Heart right ventricle (tissue), 16 donors: ENCODE measurements at places on chromosomes 1 and 21.
A peak's percentile ranks its signal among the peaks of the same experiment; 100 is the strongest.

- DNase-seq: no peak
Measured at GRCh38 chr1:212242288-212242984, 42.8 kb upstream of the PPP2R5A start.

DNA sequence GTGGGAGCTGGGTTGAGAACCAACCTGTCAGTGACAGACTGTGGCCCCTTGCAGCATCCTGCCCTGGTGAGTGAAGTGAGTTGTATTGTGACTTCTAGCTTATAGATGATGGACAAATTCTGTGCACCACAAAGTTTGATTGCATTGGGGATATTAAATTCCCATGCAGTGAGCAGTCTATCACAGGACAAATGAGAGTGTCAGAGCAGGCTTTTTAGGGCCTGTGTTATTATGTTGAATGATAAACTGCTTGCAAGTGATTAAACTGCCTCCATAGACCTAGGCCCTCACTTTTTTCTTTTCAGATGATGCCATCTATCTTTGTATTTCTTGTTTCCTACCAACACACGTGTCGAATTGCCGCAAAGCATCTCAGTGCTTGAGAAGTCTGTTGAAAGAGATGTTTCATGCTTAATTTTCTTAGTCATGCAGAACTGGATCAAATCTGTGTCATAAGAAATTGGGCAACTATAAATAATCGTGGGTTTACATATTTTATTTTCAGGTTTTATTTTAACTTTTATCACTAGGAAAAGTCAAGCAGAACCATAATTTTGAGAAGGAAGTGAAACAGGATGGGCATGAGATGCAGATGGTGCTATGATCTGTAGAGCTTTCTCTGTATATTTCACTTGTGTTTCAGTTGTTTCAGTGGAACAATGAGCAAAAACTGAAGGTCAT, 199.2 kb downstream of the S1PR1 start:
- no peak for DNase-seq

- no peak for DNase-seq
Measured at GRCh38 chr1:176198413-176198812, 8.7 kb downstream of the COP1 start.

DNA sequence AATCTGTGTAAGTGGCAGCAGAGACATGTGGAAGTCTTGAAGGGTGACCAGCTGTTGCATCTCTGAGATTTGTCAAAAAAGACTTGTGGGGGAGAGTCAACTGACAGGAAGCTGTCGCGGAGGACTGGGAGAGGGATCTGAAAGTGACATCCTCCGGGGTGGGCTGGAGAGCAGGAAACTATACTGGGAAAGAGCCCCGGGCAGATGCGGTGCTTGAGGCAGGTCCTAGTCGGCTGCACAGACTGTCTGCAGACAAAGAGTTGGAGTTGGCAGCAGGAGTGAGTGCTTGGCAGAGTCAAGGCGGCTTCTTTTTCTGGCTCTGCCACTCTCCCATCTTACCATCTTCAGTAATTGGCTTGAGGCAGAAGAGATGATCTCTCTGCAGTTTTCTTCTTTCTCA, 294.0 kb upstream of the C1orf87 start:
- no peak for DNase-seq

GRCh38 chr1:2137257-2138121, 57.1 kb downstream of the FAAP20 start:
- DNase-seq: no peak

DNA sequence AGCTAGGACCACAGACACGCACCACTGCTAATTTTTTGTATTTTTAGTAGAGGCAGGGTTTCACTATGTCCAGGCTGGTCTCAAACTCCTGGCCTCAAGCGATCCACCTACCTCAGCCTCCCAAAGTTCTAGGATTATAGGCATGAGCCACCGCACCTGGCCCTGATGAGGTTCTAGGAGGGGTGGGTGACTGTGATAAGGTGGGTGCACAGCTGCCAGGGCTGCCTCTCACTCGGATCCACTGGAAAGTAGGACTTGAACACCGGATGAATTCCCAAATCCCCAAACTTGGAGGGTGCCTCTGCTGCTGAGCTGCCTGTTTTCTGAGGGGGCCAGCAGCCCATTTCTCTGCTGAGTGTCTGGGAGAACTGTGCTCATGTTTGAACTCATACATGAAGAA, 68.2 kb upstream of the PARP1 start:
- no peak for DNase-seq

GRCh38 chr21:34885626-34886239, 163.4 kb downstream of the RUNX1 start:
- DNase-seq: no peak

DNA sequence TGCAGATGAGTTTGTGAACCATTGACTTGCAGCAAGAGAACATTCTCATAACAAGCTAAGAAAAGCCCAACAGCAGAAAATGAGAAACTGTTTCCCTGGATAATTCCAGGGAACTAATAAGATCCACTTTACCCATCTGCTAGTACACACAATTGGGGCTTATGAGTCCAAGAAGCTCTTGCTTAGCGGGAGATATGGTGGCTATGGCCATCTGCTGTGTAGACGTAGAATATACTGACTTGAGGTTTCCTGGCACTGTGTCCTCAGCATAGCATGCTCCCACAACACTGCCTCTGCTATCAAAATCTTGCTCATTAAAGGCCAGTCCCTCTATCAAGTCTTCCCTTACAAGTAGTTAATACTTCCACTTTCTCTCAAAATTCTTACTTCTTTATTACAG, 6.8 kb upstream of the RXRG start:
- no peak for DNase-seq

- DNase-seq: no peak
Measured at GRCh38 chr1:65952696-65953095, 160.0 kb downstream of the PDE4B start.

DNA sequence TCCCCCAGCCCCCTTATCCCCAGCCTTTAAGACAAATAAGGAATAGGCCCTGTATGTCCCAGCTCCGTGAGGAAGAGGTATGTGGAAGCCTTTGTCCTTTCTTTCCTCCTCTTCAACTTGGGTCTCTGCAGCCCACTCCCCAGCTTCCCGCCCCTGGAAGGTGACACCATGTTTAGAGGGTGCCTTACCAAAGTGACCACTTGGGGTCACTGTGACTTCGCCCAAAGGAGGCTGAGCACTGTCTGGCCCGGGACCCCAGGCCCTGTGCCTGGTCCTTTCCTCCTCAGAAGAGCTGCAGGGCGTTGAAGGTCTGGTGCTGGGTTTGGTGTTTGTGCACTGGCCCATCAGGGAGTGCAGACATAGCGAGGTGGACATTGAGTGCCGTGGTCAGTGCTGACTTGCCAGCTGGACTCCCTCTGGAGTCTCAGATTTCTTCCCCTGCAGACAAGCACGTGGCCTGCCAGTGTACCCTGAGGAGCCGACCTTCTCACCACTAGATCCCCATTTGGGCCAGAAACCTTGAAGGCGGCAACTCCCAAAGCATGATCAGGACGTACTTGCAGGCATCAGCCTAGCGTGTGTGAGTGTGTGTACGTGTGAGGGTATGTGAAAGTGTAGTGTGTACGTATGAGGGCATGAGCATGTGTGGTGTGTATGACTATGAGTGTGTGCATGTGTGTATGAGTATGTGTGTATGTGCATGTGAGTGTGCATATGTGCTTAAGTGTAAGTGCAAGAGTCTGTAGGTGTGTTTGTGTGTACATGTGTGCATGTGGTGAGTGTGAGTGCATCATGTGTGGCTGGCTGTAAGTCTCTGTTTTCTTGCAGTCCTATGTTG, 181.4 kb upstream of the KIAA0040 start:
- DNase-seq: no peak

- DNase-seq: peak; percentile 26
Measured at GRCh38 chr1:89994231-89994804, 592 bp upstream of the ZNF326 start.

DNA sequence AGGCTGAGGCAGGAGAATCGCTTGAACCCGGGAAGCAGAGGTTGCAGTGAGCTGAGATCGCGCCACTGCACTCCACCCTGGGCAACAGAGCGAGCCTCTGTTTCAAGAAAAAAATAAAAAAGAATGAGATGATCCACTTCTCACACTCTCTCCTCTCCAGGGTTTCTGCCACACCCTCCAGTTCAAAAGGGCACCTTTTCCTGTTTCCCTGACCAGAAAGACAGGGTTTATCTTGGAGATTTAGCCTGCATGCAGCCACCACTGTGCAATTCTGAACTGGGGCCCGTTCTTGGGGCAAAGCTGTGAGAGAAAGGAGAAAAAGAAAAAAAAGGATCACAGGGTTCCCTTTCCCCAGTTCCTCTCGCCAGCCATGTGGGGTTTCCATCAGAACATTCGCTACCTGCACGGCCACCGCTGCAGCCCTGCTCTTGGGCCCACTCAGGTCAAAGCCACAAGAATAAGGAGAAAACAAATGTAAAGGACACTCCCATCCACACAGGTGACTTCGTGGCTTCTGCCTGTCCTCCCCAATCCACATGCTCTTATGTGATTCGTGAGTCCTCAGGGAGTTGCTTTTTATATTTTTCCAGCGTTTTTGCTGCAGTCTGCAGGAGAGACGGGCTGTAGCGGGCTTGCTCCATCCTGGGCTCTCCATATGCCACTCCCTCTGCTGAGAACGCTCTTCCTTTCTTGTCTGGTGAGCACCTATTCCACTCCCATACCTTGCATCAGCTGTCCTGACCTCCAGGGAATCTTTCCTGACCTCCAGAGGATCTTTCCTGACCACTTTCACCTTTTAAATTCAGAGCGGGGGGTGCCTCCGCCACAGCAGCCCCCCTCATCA, 26.4 kb downstream of the GNG4 start:
- no peak for DNase-seq

- no peak for DNase-seq
Measured at GRCh38 chr1:225944951-225945350, 3.9 kb upstream of the LEFTY2 start.

DNA sequence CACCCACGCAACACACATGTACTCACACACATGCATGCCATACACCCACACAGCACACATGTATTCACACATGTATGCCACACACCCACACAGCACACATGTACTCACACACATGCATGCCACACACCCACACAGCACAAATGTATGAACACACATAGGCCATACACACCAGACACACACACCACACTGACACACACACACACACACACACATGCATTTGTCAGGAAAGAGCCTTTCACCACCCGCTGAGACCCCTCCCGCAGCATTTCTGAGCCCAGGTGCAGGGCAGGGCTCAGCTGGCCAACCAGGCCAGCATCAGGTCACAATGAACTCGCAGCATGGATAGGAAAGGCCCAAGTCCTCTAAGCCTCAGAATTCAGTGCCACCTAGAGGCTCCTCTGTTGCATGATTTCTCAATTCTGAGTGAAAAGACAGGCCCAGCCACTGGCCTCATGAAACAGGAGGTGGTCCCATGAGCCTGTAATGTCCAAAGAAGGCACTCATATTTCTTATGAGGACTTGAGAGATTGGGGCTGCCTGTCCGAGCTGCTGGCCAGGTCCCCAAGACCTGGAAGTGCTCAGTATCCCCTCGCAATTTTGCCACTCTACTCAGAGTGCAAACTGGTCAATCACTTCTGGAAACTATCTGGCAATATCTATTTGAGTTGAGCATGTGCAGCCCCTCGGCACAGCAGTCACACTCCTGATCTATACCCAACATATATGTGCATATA, 57.3 kb downstream of the PSMG1 start:
- DNase-seq: no peak

DNA sequence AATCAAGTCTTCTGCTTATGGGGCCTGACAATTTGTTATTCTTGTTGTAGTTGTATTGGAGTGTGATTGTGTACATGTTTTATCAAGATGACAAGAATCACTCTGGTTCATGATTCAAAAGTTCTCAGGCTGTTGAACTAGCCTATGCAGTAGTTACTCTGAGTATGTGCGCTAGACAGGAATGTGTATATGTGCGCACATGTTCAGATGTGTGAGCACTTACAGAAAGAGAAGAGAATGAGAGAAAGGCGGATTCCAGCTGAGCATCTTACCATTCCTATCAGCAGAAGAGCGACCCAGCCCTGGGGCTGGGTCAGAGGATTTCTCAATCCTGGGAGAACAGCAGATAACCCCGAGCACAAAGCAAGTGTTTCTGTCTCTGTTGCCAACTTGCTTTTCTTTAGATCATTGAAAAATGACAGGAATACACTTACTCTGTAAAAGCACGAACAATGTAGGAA, 110.8 kb upstream of the HOOK1 start:
- no peak for DNase-seq
